Left renal cortex interstitium (tissue), 4 donors: ENCODE measurements at places on chromosomes 7 and 10. TPM values are rescaled to one million over a fixed set of nuclear protein-coding genes. Genes with fewer than 3 reads are reported as not detected.

GRCh38 chr7:81903115-81903514, 133.3 kb upstream of the HGF start:
- no peak for DNase-seq

GRCh38 chr10:14560791-14561765, 213.6 kb downstream of the FAM107B start:
- no peak for DNase-seq

- DNase-seq: no peak
Measured at GRCh38 chr7:150556521-150557138, 10.6 kb upstream of the GIMAP4 start.

DNA sequence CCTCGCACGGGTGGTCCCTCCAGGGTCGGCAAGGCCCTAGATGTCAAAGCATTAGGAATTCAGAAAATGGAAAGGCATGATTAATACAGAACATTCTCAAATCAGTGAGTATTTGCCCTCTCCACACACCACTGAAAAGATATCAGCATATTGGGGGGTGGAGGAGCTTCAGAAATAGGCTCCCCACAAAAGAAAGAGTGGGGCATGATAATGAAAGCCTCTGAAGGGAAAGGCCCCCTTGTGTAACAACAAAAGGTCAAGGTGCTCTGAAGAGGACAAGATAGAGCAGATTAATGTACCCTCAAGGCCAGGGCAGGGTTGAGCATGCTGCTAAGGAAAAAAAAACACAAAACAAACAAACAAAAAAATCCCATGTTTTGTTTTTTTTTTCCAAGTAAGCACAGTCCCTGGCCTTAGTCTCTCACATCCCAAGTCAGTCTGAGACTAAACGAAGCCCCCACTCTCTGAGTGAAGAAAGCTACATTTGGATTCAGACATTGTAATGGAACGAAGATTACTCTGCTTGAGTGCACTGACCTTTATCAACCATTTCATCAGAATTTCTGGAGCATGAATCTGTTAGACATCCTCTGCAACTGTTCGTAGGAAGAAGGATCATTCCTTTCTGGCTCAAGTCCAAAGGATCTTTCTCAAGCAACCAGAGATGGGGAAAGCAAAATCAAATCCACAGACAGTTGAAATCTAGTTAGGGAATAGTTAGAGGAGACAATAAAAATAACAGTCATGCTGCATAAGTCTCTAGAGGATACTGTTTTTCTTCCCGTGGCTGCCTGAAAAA, 27.4 kb upstream of the DGKI start:
- DNase-seq: no peak

- no peak for DNase-seq
Measured at GRCh38 chr10:31350891-31351290, 31.9 kb downstream of the ZEB1 start.

- no peak for DNase-seq
Measured at GRCh38 chr7:130084037-130084875, 13.9 kb downstream of the KLHDC10 start.

DNA sequence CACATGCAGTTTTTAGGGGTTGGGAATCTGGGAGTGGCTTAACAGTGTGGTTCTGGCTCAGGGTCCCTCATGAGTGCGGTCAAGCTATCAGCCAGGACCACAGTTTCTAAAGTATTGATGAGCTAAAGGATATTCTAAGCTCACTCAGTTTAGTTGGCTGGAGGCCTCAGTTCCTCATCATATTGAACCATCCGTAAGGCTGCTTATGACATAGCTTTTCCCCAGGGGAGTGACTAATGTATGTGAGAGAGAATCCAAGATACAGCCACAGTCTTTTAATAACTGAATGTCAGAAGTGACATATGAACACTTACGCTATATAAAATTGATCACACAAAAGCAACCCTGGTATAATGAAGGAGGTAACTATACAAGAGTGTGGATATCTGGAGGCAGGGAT, 245.3 kb downstream of the POLR1F start:
- DNase-seq: no peak

DNA sequence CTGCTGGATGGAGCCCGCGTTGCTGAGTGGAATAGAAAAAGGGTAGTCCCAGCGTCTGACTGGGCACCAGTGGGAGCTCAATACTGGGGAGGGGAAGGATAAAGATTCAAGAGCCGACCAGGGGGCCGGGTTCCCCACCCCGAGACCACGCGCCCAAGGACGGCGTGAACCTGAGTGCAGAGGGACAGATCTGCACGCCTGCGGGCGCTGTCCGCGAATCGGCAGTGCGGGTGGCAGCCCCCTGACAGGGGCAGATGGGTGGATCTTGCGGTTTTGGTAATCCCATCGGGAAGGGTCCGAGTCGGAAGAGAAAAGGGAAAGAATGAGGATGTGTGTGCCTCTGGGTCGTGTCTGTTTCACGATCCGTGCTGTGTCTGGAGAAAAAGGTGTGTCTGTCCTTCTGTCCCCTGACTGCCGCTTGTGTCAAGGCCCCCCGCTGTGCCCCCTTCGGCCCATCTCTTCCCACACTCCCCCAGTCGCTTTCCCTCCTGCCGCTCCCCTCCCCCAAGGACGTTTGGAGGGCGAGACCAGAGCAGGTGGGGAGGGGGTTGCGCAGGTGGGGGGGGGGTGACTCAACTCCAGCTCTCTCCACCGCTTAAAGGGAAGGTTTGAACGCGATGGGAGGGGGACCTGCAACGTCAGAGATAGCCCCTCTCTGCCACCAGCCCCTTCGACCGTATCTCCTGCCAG, 734 bp upstream of the VGF start:
- no peak for DNase-seq

- no peak for DNase-seq
Measured at GRCh38 chr7:106124186-106124585, 12.1 kb upstream of the SYPL1 start.

GRCh38 chr10:75643944-75644692, 212.7 kb downstream of the LRMDA start:
- no peak for DNase-seq

DNA sequence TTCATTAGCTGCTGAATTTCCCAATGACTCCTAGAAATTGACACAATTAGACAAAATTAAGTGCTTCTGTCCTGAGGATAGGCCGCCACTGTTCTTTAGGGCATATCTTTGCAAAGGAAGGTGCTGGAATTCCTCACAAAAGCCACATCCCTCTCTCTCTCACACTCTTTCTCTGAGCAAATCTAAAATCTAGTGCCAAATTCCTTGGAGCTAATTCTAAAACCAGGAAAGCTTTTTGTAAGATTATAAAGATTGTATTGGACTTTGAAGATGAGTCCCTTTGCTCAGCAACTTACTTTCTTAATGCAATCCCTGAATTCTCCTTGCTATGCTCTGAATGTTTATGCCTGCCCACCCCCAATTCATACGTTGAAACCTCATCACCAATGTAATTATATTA, 288.9 kb downstream of the KCNMA1 start:
- DNase-seq: no peak

DNA sequence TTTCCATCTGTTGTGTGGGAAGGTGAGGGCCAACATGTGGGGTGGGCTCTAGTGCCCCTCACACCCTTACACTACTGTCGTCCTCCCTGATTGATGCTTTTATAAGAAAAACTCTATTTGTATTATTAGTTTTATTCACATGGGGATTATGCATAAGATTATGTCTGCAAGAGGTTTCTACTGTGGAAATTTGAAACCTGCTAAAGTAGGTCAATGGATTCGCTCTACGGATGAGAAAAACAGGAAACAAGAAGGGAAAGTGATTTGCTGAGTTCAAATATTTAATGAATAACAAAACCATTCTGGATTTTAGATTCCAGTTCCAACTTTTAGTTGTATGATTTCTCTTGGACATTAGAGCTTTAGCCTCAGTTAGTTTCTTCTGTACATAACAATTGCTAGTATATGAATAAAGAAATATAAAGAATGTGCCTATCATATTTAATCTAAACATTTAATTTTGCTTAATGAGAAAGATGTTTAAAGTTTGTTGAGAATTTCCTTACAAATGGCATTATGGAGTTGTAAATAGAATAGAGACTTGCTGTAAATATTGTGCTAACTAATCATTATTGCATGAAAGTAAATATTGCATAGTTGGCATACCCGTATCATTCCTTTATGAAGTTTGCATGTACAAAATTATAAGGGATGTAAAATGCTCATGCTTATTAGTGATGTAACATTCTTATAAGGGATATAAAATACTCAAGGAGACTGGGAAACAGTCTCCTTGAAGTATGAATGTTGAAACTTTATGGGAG, 193.8 kb downstream of the THSD7A start:
- no peak for DNase-seq

DNA sequence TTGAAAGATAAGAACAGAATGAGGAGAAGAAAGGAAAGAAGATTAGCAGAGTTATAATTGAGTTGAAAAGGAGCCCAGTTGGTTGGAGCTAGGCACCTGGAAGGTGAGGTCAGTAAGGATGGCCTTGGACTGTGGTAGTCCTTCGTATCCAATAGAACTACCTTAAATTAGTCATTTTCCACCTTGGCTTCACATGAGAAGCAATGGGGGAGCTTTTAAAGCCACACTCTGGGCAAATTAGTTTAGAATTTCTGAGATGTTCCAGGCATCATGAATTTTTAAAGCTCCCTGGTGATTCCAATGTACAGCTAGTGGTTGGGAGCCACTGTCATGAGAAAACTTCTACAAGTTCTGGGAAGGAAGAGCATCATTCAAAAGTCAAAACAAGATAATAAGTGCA, 27.3 kb upstream of the CYP3A5 start:
- DNase-seq: no peak

- DNase-seq: no peak
Measured at GRCh38 chr10:71754562-71754961, 18.8 kb downstream of the VSIR start.

GRCh38 chr10:1401071-1401965, 336.0 kb downstream of the ADARB2 start:
- no peak for DNase-seq

DNA sequence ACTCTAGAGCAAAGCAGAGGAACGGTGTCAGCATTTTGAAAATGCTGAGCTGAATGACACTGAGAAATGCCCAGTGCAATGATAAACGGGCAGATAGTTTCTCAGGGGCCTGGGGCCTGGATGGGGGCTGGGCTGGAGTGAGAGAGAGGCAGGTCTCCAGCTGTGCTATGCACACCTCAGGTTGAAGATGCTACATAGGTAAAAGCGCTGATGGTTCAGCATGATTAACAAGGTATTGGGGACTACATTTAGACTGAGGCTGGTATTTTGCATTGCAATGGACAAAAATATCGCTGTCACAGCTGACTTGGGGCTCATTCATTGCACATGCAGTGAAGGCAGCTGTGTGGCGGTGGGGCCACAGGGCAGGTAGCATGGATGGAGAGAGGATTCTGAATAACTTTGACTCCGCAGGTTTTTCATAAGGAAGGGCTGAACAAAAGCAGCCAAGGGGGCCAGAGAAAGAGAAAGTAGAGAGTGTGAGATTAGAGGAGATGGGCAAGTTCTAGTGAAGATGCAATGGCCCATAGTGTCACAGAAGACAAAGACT, 290.8 kb upstream of the ZNF32 start:
- DNase-seq: no peak

DNA sequence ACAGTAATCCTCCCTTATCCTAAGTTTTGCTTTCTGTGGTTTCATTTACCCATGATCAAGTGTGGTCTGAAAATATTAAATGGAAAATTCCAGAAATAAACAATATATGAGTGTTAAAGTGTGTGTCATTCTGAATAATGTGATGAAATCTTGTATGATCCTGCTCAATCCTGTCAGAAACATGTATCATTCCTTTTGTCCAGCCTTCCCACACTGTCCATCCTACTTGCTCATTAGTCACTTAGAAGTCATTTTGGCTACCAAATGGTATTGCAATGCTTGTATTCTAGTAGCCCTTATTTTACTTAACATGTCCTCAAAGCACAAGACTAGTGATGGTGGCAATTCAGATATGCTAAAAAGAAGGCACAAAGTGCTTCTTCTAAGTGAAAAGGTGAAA, 1211.2 kb upstream of the SORCS1 start:
- no peak for DNase-seq

DNA sequence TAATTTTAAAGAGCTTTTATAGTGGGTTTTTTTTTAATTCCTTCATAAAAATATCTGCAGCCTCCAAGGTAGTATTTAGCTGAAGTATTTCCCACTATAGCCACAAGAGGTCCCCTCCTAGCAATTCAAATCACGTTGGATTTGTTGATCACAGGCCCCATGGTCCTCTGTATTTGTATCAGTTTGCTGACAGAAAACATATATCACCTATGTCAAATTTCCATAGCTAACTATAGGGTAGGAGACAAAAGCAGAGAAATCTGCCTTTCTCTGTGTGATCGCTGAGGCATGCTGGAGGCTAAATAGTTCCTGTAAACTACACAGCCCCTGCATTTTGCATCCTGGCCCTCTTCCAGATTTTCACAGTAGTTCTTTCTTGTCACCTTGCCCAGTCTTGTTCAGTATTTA, 1.7 kb upstream of the CTNNA3 start:
- peak; percentile 21 for DNase-seq

GRCh38 chr10:11548065-11548767, 63.2 kb downstream of the USP6NL start:
- DNase-seq: peak; percentile 38

GRCh38 chr10:15605740-15606369, 113.9 kb downstream of the ITGA8 start:
- DNase-seq: no peak

KIN gene
- 22.6 TPM for polyA plus RNA-seq

AKR1D1 gene
- polyA plus RNA-seq: 0.32 TPM

OR9A2 gene
- not detected for polyA plus RNA-seq

ANKRD7 gene
- polyA plus RNA-seq: 3.7 TPM

ZNF425 gene
- polyA plus RNA-seq: 7.2 TPM

SHH gene
- 2.2 TPM for polyA plus RNA-seq

OPN4 gene
- polyA plus RNA-seq: not detected

AKR1C4 gene
- not detected for polyA plus RNA-seq

MOGAT3 gene
- polyA plus RNA-seq: 0.72 TPM

PON1 gene
- 0.79 TPM for polyA plus RNA-seq

CDH23 gene
- polyA plus RNA-seq: 0.75 TPM

SPAG6 gene
- polyA plus RNA-seq: 0.90 TPM

TMEM236 gene
- 0.31 TPM for polyA plus RNA-seq

AIFM2 gene
- 4.2 TPM for polyA plus RNA-seq
